Stimulated activated CD4-positive, alpha-beta T cell treated with anti-CD3 and anti-CD28 coated beads, Interleukin-2, amount 100 ng/mL, for 48 hours (primary cell): ENCODE measurements at places on chromosomes 16 and 17.

DNA sequence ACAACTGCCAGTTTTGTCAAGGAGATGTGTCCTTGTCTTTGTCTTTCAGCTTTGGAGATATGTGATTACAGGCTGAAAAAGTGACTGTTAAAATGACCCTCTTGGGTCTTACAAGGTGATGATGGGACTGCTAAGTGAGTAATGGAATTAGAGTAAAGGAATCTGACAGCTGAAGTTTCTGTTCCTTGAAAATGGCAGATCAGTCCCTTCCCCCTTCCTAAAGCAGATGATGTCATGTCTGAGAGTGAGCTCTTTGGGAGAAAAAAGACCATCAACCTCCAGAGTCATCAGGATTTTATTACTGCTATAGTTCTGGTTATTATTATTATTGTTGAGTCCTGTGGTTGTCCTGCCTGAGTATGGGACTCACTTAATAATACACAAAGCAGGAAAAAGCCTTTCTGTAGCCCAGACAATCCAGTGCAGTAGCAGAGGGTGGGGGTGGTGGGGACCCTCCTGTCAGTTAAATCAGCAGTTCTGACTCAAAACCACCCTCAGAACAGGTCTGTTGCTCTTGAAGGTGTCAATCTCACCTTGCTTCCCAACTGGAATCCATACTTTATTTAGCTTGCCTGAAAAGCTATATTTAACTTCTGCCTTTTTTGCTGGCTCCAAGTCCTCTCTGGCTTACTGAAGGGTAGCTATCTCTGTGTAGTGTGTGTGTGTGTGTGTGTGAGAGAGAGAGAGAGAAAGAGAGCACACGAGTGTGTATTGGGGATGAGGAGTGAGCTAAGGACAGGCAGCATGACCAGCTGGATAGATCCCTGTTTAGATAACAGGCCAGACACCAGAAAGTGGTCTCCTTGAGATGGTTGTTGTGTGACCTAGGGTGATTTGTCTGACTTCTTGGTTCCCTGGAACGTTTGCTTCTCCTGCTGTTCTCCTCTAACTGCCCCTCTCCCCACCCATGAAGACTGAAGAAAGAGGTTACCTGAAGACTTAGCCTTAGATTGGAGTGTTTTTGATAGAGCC, 4.9 kb downstream of the HROB start:
- DNase-seq: no peak

GRCh38 chr17:82013341-82013740, 9.3 kb downstream of the CENPX start:
- DNase-seq: no peak

DNA sequence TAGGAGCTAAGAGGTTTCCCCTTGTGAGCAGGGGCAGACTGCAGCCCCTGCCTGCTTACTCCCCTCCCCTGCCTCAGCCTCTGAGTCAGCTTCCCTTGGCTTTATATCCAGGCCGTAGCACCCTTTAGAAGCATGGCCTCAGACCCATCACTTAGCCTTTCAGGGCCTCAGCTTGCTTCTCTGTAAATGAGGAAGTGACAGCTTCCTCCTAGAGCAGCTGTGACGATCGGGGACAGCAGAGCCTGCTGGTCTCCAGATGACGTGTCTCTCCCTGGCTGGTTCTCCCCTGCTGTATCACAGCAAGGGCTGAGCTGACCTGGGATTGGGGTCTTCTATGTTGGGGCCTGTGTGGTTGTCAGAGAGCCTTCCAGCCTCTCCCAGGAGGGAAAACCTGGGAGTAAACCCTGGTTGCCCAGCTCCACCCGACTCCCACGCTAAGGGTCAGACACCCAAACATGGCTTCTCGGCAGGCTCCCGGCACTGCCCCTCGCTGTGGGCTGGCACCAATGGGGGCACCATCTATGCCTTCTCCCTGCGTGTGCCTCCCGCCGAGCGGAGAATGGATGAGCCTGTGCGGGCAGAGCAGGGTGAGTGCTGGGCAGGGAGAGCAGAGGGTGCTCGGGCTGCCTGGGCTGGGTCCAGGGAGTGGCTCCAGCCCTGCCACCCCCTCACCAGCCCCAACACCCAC, 16.3 kb upstream of the MYO15B start:
- DNase-seq: no peak

DNA sequence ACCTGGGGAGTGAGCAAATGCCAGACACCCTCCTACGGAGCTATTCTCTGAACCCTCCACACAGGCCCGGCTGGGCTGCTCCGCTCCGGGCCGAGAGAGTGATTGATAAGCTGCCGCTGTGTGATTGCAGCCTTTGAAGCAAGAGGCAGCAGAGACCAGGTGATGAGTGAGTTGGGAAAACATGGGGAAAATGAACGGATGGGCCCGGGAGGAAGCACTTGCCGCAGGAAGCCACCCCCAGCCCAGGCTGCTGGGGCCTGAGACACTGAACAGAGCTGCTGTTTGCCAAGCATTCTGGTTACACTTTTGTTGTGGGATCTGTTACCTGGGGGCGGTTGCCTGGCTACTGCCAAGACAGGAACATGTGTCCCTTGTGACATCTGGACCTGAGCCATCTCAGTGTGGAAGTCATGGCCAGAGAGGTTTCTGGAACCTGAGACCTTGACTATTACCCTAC, 46.4 kb upstream of the KLHDC4 start:
- DNase-seq: no peak

DNA sequence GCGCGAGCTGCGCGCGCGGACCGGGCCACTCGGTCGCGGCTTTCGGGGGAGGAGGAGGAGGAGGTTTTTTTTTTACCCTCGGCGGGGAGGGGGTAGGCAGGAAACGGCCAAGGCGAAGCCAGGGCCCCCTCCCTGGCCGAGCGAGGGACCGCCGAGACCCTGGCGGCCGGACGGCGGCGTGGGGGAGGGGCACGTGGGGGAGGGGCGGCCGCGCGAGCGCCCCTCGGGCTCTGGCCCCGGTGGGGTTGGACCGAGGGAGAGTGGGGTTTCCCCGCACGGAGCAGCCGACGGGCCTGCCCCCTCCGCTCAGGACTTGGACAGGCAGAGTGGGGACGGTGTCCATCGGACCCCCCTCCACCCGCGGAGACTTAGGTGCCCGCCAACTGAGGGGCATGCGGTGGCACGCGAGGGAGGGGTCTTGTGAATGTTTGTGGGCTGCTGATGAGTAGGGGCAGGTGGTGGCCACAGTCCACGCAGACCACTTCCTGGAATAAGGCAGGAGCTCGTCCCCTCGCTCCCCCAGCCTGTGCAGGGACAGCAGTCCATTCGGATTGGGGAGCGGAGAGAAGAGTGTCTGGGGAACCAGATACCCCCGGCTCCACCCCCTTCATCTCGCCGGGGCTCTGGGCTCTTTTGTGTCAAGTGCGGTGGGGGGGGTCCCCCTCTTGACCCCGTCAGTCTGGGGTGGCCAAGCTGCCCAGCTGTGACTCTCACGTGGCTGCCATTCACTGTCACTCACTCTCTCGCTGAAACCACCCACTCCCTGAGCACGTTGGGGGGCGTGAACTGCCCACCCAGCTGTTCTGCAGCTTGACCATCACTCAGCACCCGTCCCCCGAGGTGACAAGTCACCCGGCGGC, 3.0 kb upstream of the CHD3 start:
- DNase-seq: peak; percentile 22

DNA sequence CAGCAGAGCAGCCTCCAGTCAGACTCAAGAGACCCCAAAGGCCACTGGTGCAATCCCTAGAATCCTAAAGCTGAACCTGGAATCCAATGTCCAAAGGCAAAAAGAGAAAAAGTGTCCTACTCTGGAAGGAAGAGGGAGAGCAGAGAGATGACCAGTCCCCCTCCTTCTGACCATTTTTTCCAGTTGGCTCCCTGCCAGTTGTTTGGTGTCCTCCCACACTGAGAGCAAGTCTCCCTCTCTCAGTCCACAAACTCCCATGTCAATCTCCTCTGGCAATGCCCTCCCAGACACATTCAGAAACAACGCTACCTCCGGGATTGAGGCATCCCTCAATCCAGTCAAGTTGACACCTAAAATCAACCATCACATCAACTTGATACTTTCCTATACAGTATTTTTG, 4.3 kb upstream of the CLEC19A start:
- no peak for DNase-seq

GRCh38 chr16:87828907-87829621, 40.2 kb downstream of the SLC7A5 start:
- no peak for DNase-seq

GRCh38 chr16:2037647-2038381, 9.8 kb downstream of the NTHL1 start:
- DNase-seq: no peak

- DNase-seq: no peak
Measured at GRCh38 chr16:1818204-1818872, 8.3 kb downstream of the HAGH start.

DNA sequence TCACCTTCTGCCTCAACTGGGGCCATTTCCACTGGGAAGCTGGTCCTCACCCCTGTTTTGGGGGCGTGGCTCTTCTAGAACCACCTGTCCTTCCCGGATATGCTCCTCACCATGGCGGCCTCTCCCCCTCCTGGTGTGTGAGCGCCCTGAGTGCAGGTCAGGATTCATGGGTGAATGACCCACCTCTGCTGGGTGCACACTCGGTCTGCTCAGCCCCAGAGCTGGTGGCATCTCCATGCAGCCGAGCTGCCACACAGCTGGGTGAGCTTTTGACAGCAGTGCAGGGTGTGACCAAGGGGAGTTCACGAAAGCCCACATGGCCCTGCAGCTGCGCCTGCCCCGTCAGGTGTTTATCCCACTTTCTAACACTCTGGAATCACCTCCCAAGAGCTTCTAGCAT, 27.3 kb downstream of the GRIN2C start:
- DNase-seq: no peak

DNA sequence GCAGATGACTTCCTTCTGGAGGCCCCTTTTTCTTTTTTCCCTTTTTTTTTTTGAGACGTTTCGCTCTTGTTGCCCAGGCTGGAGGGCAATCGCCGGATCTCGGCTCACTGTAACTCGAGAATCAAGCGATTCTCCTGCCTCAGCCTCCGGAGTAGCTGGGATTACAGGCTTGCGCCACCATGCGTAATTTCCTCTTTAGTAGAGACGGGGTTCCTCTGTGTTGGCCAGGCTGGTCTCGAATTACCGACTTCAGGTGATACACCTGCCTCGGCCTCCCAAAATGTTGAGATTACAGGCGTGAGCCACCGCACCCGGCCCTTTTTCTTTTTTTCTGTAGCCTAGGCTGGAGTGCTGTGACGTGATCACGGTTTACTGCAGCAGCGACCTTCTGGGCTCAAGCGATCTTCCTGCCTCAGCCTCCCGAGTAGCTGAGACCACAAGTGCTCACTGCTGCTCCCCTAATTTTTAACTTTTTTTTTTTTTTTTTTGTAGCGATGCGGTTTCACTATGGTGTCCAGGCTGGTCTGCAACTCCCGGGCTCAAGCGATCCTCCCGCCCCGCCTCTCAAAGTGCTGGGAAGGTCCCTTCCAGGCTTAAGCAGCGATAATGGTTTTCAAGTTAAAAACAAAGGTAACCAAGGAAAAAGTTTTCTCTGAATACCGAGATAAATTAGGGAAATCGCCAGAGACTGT, 956 bp upstream of the IST1 start:
- peak; percentile 20 for DNase-seq
